Epithelial cell of proximal tubule (primary cell): ENCODE measurements at places on chromosomes 5 and 9. TPM values are rescaled to one million over a fixed set of nuclear protein-coding genes. Genes with fewer than 3 reads are reported as not detected.

DNA sequence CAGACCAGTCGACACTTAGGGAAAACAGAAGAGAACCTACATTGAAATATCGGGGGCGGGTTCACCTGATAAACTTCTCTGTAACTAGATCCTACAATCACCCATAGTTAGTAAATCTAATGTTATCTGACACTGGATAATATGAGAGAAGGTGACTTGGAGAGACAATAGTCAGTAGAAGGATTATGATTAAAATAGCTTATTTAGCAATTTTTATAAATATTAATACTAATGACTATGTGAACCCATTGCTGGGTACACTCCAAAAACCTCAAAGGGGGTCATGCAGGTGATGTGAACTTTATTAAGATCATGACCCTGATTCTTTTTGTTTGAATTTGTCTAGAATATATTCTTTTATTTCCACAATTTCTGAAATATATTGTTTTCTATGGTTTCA, 164.1 kb upstream of the CCNH start:
- DNase-seq: no peak

The NDUFB6 gene
- total RNA-seq: 80.8 and 83.2 TPM in 2 replicates

The GNA14 gene
- 0.12 and 0.14 TPM in 2 replicates for total RNA-seq

DNA sequence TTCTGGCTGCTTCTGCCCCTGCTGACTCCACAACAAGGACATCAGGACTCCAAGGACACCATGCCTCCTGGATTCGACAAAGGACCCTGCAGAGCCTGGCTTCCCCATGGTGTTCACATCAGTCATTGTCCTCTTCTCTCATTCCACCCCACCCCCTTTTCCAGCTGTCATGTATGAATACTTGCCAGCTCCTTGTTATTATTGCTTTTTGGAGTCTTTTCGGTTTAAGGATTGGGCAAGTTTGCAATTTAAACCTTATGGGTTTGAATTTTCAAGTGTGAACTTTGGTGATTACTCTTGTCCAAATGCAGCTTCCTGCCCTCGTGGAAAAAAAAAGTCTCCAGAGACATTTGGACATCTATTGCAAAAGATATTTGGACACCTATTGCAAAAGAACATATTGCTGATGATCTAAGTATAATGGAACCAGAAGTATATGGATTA, 14.2 kb upstream of the LVRN start:
- DNase-seq: no peak

DNA sequence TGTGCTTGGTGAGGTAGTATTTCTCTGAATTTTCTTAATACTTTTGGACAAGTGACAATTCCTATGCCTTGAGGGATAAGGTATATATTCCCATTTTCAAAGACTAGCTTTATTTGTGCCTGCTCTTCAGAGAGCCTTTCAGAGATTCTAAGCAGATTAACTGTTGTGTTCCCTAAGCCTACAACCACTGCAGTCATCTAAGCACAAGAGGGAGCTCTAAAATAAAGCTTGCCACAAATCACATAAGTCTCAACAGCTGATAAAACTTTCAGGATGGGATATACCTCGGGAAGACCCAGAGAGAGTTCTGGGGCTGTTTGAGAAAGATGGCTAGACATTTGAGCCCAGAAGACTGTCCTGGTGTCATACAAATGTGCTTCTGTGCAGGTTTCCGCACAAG, 157.3 kb downstream of the CYLC2 start:
- DNase-seq: no peak

The FOXD4L6 gene
- not detected in 2 replicates for total RNA-seq
